ENCODE measurements at places on chromosomes 12 and 14.

DNA sequence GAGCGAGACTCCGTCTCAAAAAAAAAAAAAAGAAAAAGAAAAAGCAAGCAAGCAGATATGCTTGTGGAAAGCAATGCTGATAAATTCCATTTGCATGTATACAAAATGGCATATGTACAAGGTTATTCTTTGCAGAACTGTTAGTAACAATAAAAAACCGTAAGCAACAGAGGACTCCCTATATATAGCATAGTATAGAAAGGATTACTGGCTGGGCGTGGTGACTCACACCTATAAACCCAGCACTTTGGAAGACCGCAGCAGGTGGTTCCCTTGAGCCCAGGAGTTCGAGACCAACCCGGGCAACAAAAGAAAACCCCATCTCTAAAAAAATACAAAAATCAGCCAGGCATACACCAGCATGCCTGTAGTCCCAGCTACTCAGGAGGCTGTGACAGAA is 13.5 kb downstream of the GCN1 start:
- no peak for DNase-seq

GRCh38 chr14:48384821-48385220 is 709.4 kb upstream of the MDGA2 start:
- no peak for DNase-seq

- no peak for DNase-seq
These were observed 30.8 kb downstream of the NOS1 start for GRCh38 chr12:117330441-117331113.

GRCh38 chr12:62481843-62482540 is 15.4 kb downstream of the MON2 start:
- no peak for DNase-seq

DNA sequence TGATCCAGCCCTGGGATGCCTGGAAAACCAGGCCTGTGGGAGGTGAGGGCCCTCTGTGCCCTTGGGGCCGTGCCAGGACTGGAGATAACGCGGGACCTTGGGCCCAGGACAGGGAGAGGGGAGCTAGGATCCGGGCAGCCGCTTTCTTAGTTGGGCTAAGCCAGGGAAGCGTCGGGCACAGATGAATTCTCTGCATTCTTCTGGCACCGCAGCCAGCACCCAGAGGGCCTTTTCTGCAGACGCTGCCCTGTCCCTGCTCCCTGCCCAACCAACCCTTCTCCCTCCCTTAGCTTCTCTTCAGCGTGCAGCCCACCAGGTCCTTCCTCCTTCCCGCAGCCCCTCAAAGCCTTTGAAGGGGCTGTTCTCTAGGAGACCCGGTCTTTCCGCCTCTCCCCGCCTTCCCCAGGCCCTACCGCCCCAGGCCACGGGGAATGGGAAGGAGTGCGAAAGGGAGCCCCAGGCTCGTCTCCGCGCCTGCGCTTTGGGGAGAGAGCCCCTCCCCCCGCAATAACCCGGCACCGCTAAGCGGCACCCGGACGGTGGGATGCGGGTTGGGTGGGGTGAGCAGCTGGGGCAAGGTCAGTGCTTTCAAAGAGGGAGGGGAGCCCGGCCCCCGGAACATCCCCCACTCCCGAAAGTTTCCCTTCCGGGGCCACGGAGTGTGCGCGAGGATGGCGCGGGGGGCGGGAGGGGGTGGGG is 663 bp downstream of the NCKAP5L start:
- DNase-seq, result peak; percentile 80
